ENCODE measurements at places on chromosomes 7 and 10.

- DNase-seq = no peak
Observed at GRCh38 chr10:45428611-45429510, 54.8 kb downstream of the ALOX5 start.

DNA sequence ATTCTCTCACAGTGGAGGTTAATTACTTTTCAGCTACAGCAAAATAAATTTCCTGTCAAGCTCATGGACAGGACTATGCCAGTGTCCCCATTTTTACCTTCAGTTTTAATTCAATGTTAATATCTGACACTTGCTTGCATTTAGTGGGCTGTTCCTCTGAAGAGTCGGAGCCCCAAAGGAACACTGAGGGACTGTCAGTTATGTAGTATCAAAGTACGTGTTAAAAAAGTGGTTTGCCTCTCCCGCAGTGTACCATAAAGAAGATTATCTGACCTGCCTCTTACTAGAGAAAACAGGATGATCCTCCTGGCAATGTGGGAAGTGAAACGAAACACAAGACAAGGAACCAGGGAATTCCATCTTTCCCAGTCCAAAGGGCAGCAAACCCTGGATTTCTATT lies 1010.9 kb upstream of the PHF14 start:
- no peak for DNase-seq

GRCh38 chr10:96619796-96620773 lies 33.3 kb upstream of the TM9SF3 start:
- peak; percentile 12 for DNase-seq

- DNase-seq = no peak
Observed at GRCh38 chr7:92076509-92076908, 57.8 kb downstream of the CYP51A1 start.

GRCh38 chr10:132583456-132583855 lies 45.9 kb downstream of the INPP5A start:
- DNase-seq = no peak

- no peak for DNase-seq
Observed at GRCh38 chr7:123916240-123916724, 8.8 kb upstream of the SPAM1 start.

DNA sequence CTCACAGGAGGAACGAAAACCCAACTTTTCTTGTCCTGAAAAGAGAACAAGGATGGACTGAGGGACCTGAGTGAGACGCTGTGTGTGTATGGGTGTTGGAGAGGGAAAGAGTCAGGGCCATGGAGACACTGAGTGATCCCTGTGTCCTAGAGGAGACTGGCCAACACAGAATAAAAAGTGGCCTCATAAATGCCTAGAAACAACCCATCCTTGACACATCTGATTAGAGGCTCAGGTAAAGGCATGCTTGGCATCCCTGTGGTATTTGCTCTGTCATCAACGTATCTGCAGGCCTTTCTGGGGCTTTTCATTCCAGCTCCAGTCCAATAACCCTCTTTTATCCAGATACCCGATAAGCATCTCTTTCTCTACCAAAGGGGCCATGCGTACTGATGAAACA lies 86.3 kb downstream of the FGFR2 start:
- DNase-seq = no peak
